ENCODE measurements at places on chromosomes 2 and 18.

DNA sequence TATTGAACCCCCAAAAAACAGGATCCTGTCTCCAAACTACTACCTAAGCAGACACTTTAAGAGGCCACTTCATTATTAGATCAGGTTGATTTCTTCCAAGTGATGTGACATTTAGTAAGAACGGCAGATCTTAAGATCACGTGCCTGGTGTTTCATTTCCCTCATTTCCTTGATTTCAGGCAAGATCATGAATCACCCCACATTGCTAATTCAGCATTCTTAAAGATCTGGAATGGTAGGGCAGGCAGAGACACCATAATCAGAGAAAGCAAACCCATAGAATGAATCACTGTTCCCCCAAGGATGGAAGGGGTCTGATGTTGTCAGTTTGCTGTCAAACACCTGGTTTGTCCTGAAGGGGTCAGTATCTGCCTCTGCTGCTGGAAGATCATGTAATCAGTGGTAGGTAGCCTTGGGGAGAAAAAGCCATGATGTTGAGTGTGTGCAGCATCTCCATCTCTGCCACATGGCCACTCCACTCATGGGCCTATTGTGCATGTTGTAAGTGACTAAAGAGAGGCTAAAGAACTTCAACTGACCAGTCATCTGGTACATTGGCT, 133.9 kb downstream of the ARHGAP15 start:
- DNase-seq = no peak

DNA sequence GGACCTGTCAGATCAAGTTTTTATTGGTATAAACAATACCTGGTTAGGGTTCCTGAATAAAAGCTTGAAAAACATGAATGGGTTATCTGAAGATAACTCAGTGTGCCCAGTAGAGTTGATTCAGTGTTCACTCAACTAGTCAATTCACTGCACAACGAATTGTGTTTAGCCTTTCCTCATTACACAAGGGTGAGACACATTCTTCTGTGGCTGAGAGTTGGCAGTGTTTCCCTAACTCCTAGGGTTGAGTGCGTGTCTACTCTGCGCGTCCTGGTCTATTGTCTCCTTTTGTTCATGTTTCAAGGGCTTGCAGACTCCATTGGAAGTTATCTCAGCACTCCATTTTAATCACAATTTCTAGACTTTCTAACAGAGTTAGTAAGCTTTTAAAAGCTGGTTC, 32.8 kb upstream of the TMEM178A start:
- no peak for DNase-seq

DNA sequence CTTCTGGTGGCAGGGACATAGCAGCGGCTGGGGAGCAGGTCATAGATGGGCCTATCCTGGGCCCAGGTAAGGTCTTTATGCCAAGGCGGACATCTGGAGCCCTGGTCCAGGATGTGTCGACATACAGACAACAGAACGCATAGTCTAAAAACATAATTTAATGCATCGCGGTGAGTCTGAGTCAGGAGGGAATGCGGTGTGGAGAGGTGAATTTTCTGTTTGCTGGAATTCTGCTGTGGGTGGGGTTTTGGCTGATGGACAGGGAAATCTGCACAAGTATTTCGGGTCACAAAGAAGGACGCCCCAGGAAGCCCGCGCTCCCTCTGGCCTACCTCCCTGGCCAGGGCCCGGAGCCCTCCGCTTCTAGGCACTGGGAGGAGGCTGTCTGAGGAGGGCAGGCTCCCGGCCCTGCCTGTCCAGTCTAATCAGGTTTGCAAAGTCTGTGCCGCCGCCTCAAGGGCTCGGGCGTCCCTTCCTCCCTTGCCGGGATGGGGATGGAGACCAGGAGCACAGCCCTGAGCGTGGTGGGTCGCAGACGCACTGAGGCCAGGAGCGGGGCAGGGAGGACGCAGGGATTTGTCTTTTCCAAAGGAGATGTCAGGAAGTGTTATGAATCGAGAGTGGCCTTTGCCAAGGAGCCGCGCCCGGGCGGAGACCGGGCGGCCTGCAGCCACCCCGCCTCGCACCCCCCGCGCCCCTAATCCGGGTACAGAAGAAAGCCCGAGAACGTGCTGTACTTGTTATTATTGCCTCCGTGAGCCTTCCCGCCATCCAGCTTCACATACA, 2.3 kb downstream of the C1QL2 start:
- DNase-seq = no peak

GRCh38 chr18:58300867-58301266, 256.8 kb downstream of the NEDD4L start:
- DNase-seq = no peak

- no peak for DNase-seq
Observed at GRCh38 chr18:47163241-47163640, 12.9 kb downstream of the IER3IP1 start.

DNA sequence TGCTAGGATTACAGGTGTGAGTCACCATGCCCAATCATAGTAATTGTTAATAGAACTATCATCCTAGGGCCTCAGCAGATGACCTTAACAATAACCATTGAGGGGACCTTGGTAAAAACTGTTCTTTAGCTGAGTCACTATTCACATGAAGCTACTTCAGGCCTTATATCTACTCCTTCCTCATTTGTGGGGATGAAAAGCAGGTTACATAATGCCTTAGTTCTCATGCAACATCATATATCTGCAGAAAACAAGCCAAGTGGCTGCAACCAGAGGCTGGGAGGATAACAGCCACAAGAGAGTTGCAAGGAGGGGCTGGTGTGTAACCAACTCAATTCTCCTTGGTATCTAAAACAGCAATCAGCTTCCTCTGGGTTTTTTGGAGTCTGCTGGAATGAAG, 445.4 kb downstream of the NBAS start:
- no peak for DNase-seq

- no peak for DNase-seq
Observed at GRCh38 chr2:149160195-149160594, 121.7 kb downstream of the LYPD6B start.
